HFFc6 (cell line): ENCODE measurements at places on chromosomes 11 and 22. TPM values are rescaled to one million over a fixed set of nuclear protein-coding genes. Genes with fewer than 3 reads are reported as not detected.

DNA sequence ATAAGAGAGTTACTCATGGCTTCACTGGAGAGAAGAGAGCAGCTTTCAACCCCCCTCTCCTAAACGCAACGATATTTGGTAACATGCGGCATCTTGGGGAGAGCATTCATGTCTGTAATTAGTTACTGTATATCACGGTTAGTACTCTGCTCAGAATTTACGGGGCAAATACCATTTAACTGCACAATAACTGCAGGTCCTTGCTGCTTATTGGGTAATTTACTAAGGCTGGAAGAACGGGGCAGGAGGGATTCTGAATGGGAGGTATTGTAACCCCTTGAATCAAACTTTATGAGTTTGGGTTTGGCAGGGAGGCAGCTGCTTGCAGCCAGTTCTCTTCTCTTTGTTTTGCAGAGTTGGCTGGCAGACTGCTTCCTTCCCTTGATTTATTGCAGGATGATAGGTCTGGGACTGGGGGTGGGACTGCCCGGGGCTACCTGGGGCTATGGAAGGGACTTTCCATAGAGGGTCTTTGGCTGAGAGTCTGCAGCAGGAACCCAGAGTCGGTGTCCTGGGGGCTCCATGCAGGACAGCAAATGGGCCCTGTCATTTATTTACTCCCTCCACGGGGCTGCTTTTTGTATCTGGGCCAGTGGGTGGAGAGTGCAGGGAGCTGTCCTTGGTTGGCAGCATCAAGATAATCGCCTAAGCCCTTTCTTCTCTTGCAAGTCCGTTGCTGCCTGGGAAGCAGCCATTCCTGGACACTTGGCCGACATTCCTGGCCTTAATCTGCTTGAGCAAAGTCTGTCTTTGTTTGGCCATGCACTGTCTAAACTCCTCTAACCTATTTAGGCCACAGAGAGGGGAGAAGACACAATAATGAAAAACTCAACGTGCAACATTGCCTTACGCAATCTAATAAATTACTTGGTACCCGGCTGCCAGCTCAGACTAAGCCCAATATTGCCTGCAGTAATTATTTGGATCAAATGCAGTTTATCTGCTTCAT is 188.9 kb downstream of the ST3GAL4 start:
- no peak for DNase-seq

DNA sequence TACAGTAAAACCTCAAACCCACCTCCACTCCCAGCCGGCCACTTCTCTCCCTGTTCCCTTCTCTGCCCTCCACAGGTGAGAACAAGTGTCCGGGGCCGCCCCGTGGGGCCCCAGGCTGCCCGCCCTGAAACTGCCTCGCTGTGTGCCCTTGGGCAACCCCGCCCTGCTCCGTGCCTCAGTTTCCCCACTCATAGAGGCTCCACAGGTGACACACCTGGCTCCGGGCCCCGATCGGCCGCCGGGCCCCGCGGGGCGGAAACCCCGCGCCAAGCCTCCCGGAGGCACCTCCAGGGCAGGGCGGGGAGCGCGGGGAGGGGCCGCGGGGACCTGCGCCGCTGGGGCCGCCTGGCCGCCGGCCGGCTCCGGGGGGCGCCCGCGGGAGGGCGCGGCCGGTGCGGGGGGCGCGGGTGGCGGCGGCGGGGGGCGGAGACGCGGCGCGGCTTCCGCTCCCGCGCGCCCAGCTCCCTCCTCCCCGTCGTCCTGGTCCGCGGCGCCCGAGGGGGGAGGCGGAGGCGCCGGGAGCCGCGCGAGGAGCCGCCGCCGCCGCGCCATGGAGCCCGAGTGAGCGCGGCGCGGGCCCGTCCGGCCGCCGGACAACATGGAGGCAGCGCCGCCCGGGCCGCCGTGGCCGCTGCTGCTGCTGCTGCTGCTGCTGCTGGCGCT is at the start of gene LRP5:
TSS of gene LRP5 (plus strand) at position 475 of the 663 bp plus-strand sequence. CDS start at position 599, 124 bp downstream.
- no peak for DNase-seq

OR5B12 gene
- not detected in 3 replicates for total RNA-seq

GSC2 gene
- total RNA-seq, result not detected in 2 replicates

OR51B4 gene
- total RNA-seq, result not detected in 3 replicates

- DNase-seq, result no peak
These were observed 146.0 kb upstream of the TBCEL start for GRCh38 chr11:120877746-120878365.

RFPL3 gene
- not detected in 2 replicates for total RNA-seq

SLC22A6 gene
- total RNA-seq, result not detected in 3 replicates

FOLR1 gene
- total RNA-seq, result 0.42 TPM in 1 of 2 replicates, not detected in the other

CRYBB3 gene
- total RNA-seq, result not detected in 2 replicates
